ENCODE measurements at places on chromosomes 6 and 20.

DNA sequence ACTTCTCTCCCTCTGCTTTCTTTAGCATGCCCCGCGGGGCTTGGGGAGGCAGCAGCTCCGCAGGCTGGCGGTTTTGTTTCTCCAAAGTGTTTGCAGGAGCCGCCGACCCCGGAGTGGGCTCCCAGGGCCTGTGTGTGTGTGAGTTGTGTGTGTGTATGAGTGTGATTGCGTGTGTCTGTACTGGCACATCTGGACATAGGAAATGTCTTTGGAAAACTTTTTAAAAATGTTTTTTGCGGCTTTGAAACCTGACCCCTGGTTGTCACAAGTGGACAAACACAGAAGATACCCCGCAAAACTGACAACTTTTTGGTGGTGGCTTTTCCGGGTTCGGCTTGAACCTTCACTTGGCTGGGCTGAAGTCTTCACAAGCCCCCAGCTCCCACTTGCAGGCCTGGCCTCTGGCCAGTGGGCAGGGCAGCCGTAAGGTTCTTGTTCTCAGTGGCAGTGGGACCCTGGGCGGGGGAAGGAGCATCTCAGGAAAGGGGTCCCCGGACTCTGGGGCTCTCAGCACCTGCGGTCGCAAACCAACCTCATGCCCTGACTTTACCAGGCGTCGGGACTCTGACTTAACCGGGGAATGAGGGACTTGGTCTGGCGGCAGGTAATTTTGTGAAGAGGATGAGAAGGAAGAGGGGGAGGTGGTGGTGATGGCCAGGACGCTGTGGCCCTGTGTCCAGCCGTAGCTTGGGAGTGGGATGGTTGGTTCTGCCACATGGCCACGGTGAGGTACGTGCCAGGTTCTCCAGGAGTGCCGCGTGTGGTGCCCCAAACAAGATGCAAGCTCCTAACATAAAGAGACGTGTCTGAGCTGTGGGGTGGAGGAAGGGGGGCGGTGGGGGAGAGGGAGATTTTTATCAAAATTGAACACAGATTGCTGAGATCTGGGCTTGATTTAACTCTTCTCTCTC lies 619 bp downstream of the DAAM2 start:
- no peak for DNase-seq

GRCh38 chr20:1254254-1254653 lies 11.8 kb upstream of the SNPH start:
- DNase-seq = no peak

- DNase-seq = no peak
Measured at GRCh38 chr6:16398587-16398986, 160.2 kb downstream of the GMPR start.

DNA sequence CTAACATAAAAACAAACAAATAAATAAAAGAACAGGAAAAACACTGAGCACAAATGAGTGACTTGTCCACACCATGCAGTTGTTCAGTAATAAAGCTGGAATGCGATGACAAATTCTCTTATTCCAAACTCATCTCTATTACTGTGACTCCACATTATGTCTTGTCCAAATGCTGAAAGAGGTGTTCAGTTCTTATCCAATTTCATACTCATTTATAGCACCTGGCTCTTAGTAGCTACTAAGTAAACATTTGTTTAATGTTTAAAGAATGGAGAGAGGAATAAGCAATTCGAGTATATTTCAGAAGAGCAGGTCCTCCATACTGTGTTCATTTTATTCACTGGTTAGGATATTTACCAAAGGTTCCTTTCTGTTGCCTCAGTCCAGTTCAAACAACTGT lies 439.0 kb upstream of the JAG1 start:
- DNase-seq = no peak

GRCh38 chr20:37240337-37241067 lies 21.1 kb downstream of the GHRH start:
- no peak for DNase-seq

DNA sequence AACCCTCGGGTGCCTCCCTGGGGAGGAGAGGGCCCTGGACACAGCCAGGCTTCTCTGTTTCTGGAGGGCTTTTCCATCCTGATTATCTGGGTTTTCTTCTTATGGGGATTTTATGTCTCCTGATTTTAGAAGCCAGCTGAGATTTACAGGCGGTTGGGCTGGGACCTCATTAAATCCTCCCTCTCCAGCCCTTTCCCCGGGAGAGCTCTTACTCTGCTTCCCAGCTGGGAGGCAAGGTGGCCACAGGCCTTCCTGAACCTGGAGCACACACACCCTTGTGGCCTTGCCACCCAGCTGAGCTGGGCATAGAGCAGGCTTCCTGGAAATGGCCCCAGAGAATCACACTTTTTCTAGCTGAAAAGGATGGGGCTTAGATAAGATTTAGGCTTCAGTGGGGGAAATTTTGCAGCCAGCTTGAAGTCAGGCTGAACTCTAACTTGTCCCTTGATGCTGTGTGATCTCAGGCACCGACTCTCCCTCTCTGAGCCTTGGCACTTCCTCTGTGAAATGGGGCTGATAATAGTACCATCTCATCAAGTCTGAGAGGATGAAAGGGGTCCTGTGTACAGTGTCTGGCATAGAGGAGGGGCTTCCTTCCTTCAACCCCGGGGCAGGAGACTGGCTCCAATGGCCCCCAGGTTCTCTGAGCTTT lies 16.6 kb downstream of the VSTM2L start:
- DNase-seq = no peak

DNA sequence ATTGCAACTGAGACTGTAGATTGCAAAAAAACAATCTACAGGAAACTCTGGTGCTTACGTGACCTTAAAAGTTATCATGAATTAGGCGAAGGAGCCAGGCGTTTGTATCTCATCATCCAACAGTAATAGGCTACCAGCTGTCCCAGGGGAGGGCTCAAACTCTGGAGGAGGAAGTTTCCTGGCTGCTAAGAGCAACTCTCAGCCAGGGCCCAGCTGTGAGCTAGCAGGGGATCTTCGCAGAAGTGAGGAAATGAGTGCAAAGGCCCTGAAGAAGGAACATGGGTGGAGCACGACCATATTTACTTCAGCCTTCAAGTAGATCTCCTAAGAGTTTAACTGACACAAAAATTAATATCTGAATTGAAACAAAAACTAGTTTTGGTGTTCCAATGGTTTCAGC lies 686.9 kb upstream of the MAP3K7 start:
- no peak for DNase-seq

DNA sequence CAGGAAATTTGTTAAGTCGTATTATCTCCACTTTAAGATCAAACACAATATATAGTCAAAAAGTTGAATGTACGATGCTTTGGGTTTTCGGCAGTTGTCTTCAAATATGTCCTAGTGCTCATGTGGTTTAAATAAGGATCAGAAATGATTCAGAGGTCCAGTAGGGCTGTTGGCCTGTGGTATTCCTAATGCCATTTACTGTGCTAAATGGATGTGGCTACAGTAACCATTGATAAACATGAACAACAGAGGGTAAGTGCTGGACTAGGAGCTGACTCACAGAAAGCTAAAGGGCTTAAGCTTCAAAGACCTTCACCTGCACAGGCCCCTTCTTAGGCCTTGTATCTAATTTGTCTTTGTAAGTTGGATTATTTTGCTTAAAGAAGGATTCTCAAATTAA lies 80.5 kb upstream of the TPD52L1 start:
- DNase-seq = no peak

DNA sequence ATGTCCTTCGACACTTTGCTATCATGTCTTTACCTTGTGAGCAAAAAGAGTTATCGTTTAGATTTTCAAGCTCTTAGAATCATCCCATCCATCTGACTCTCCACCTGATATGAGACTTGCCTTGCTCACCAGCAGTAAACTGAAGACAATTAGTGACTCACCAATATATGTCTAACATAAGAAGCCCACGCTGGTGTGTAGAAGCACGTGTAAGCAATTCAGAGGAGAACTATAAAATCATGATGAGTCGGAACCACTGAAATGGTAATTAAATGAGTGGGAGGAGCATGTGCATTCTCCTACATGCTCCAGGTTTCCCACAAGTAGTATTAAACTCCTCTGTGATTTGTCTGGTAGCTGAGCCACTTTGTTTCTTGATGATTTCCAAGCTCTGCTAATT lies 181.6 kb upstream of the RNF217 start:
- DNase-seq = no peak

DNA sequence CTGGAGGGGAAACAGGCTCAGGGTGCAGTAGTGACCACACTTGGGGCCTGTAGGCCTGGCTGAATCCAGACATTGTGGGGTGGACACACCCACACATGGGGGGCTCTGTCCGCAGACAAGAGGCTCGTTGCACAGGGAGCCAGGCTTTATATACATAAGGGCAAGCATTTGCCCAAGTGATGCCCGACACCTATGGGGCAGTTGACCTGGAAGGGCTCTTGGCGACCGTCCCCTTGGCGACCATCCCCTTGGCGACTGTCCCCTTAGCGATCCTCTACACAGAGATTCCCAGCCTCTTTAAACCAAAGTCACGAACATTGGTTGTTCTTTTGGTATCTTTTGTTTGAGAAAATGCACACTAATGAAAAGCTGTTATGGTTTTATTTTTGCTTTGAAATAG lies 2.7 kb downstream of the TOX2 start:
- no peak for DNase-seq
